ENCODE measurements at places on chromosomes 13 and 19.

GRCh38 chr19:15564534-15565168, 50.4 kb upstream of the CYP4F8 start:
- DNase-seq, result no peak

- DNase-seq, result no peak
Observed at GRCh38 chr13:97322740-97323342, 100.7 kb downstream of the MBNL2 start.

DNA sequence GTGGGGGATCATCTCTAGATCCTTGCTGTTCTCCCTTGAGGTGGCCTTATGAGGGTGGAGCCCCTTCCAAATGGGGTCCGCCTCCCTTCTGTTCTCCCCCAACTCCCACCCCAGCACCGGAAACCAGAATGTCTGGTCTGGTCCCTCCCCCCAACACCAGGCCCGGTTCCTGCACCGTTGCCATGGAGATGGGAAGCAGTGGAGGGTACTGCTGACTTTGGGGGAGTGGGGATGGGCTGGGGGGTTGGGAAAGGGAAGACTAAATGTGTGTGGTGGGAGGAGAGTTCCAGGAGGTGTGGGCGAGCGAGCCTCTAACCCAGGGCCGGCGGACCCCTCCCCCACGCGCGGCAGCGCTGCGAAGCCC, 1.7 kb downstream of the SHANK1 start:
- DNase-seq, result no peak

DNA sequence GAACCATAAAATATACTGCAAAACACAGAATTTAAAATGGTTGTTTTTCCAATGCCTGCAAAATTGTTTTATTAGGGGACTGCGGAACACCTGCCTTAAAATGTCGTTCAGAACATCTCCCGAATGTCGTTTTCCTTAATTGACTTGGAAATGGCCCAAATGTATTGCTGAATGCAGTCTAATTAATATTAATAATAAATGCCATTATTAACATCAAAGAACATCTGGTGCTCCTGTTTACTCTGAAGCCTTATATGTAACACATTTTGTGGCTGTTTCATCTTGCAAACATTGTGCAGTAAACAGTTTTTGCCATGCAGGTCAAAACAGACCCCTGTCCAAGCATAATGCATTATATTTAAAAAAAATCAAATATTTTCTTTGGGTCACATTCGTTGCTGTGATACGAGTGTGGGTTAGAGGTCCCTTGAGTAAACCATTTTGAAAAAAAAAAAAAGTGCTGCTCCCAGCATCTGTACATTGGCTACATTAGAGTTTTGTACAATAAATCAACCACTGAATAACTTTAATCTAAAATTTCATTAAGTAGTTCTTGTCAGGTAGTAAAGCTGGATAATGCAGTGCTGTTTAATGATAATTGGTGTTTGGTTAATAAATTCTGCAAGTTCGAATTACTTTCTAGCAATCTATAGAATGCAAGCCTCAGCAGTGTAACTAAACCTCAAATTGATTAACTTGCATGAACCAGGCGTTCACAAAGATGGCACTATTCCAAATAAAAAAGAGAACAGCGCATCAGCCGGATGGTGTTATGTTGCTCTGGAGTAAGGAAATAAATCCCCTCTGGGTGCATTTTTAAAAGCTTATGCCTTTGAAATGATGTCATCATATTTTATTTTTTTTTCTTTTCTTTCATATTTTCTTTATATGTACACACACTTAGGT, 140.2 kb downstream of the ZNF536 start:
- no peak for DNase-seq

- DNase-seq, result no peak
Observed at GRCh38 chr13:42645717-42646116, 71.8 kb downstream of the TNFSF11 start.

DNA sequence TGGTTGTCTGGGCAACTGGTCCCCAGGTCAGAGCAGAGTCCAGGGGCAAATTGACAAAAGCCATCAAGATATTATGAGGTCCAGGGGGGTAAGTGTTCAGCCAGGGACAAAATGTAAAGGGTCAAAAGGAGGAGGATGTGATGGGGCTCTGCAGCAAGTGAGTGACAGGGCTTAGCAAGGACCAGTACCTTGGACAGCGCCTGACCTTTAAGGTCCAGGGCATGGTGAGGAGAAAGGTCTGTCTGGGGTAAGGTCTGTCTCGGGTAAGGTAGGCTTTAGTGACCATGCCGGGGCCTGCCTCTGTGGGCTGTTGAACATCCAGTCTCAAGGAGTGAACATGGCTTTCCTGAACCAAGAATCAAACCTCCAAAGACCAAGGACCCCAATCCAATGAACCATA, 6.3 kb upstream of the ZNF358 start:
- DNase-seq, result no peak

DNA sequence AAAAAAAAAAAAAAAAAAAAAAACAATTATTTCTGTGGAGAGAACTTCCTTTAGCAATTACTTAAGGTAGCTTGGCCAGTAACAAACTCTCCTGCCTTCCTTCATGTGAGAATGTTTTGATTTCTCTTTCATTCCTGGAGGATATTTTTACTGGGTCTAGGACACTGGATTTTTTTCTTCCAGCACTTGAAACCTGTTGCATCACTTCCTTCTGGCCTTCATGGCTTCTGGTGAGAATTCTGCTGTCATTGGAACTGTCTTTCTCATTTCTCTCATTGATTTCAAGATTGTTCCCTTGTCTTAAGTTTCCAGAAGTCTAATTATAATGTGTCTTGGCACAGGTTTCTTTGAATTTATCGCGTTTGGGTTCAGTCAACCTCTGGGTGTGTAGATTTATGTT, 19.3 kb upstream of the RAB20 start:
- no peak for DNase-seq

- DNase-seq, result no peak
Observed at GRCh38 chr13:106449096-106449495, 86.4 kb downstream of the EFNB2 start.

DNA sequence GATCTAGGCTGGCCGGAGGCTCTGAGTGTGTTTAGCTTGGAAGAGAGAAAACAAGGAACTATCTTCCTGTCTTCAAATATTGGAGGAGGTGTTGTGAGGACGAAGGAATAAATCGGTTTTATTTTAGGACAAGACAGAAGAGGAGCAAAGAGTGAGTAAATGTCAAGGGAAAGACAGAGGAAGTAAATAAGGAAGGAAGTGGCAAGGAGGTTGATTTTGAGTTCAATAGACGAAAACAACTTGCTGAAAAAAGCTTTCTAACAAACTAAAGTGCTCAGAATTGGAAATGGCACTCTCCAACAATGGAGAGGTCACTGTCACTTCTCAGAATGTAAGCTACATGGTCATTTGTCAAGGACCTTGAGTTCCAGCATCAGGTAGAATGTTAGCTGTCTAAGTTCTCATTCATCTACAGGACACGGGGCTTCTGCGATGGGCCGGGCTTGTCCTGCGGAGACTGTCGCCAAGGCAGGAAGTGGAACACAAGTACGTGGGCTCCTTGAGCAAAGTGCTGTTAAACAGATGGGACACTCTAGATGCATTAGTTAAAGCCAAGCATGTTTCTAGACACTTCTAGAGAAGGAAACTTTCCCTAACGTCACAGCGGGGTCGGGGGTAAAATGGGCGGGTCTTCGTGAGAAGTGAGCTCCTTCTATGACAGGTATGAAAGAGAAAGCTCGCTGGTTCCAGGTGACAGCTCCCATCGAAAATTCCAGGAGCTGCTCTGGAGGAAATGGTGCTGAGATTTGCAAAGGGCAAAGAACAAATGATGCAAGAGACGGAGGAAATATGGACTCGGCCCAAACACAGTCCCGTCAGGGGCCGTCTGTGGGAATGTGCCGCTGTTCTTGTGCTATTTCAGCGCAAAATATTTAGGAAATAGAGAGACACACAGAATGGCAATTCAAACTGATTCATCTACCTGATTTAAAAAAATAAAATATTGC, 103.9 kb upstream of the UBL3 start:
- DNase-seq, result no peak

GRCh38 chr19:17332677-17333581, 1.7 kb downstream of the ANO8 start:
- DNase-seq, result peak; percentile 6

DNA sequence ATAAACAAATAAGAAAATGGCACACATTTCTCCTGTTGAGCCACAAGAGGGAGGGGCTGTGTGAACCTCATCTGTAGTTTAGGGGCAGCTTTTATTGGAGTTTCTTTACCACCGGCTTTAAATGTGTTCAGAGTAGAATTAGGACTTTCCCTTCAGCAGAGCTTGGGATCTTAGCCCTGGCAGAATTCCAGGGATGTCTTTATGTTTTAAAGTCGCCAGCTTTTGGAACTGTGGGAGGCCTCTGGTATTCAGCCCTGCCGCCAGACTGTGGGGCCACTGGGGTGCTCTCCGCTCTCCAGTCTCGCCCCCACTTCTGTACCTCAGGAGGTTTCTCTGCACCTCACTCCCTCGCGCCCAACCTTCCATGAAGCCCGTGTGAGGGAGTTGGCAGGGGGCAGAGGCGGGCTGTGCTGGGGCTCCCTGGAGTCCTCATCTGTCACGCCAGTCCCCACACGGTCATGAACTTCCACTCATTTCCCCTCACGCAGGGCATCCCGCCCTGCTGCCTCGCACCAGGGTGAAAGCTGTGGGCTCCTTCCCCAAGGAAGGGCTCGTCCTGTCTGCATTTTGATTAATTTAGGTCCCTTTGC, 31.5 kb downstream of the CCDC8 start:
- DNase-seq, result no peak

DNA sequence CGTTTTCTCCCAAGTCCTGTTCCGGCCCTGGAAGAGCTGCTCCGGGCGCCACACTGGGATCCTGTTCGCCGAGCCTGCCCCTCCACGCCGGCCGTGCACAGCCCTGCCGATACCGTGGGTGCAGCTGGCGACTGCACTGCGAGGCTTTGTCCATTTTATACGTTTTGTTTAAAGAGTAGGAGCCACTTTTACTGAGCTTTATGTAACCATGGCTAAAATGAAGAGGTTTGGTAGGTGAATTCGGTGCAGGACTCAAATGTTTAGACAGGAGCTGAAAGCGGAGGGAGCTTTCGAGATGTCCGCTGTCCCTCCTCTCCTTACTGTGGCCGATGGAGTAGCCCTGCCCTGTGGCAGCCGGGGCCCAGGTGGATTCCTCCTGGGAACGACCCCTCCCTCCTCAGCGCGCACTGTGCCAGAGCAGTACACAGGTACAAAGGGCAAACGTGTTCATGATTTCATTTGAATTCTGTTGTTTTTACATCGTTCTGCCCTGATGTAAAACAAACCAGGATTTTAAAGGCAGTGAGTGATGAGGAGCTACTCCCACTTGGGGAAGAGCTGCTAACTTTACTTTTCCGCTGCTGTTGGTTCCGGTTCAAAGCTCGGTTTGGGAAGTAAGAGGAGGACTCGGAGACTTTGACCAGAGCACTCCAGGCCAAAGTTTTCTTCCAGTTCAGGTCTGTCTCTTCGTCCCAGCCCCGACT, 1.7 kb downstream of the COL4A2 start:
- no peak for DNase-seq
